ENCODE measurements at places on chromosomes 1 and 21. TPM values are rescaled to one million over a fixed set of nuclear protein-coding genes. Genes with fewer than 3 reads are reported as not detected.

CFHR1 gene
- total RNA-seq = 1.5 TPM

IL20 gene
- total RNA-seq = not detected

TCHH gene
- not detected for total RNA-seq

TAS1R1 gene
- total RNA-seq = 0.43 TPM

THEM5 gene
- not detected for total RNA-seq

TP53BP2 gene
- total RNA-seq = 27.0 TPM

FAM72C gene
- 0.13 TPM for total RNA-seq

TARS2 gene
- 13.9 TPM for total RNA-seq

TSSK3 gene
- total RNA-seq = 0.54 TPM

CRNN gene
- total RNA-seq = not detected

SLC39A1 gene
- 97.9 TPM for total RNA-seq

SAMD11 gene
- 36.2 TPM for total RNA-seq

PLPPR4 gene
- total RNA-seq = 0.54 TPM

AGMAT gene
- total RNA-seq = 1.8 TPM

EDN2 gene
- not detected for total RNA-seq

LRRC38 gene
- total RNA-seq = not detected

HPCAL4 gene
- total RNA-seq = not detected

TRAF3IP3 gene
- total RNA-seq = not detected

LCK gene
- total RNA-seq = not detected

KMO gene
- total RNA-seq = 0.32 TPM

GRIK1 gene
- 0.11 TPM for total RNA-seq

AIRE gene
- not detected for total RNA-seq

RIPK4 gene
- 6.4 TPM for total RNA-seq

IGSF9 gene
- total RNA-seq = not detected

TAL1 gene
- total RNA-seq = 0.22 TPM

ADGRL2 gene
- 7.3 TPM for total RNA-seq

GSTM1 gene
- 19.2 TPM for total RNA-seq

DNASE2B gene
- total RNA-seq = not detected

LCE1F gene
- not detected for total RNA-seq

FH gene
- total RNA-seq = 88.7 TPM

All from articular chondrocyte of knee joint (primary cell).